NCI-H526 (cell line): ENCODE measurements at places on chromosomes 7 and 10.
A peak's percentile ranks its signal among the peaks of the same experiment; 100 is the strongest.

DNA sequence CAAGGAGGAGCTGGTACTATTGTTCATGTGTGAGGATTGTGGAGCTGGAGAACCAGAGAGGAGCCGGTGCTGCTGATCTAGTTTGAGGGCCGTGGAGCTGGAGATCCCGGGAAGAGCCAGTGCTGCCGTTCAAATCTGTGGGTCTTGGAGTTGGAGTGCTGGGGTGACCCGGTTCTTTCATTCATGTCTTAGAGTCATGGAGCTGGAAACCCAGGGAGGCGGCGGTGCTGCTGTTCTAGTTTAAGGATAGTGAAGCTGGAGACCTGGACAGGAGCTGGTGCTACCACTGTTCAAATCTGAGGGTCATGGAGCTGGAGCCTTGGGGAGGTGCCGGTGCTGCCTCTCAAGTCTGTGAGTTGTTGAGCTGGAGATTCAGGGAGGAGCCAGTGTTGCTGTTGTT lies 88.5 kb upstream of the ZNF479 start:
- no peak for DNase-seq

GRCh38 chr10:102777711-102778453 lies 34.1 kb downstream of the WBP1L start:
- DNase-seq = no peak

GRCh38 chr7:127250312-127251035 lies 2.3 kb downstream of the GRM8 start:
- no peak for DNase-seq

DNA sequence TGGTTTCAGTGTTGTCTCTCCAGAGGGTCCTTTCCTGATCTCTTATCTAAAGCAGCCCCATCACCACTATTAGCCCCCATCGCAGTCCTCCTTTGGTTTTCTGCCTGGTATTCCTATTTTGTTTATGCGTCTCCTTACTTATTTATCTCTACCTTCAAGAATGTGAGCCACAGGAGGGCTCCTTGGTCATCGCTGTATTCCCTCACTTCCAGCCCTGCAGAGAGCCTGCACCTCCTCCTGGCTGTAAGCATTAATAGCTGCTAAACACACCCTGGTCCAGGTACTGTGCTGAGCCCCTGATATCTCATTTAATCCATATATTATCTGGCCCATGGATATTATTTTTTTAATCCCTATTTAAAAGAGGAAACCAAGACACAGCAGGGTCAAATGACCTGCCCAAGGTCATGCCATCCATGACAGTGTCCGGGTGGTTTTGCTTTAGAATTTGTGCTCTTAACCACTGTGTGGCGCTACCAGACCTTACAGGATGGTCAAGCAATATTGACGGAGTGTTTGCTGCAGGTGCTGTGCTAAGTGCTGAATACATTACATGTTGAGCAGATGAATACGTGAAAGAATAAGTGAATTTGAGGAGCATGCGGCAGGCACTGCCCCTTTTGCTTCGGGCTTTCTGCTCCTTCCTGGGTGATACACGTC lies 227.2 kb downstream of the ADAM12 start:
- peak; percentile 0 for DNase-seq

GRCh38 chr7:584122-584465 lies 64.4 kb upstream of the PDGFA start:
- no peak for DNase-seq
